Activated B cell treated with CpG ODN at 0.5 μM for 24 hours (primary cell): ENCODE measurements at places on chromosomes 5 and 9. TPM values are rescaled to one million over a fixed set of nuclear protein-coding genes. Genes with fewer than 3 reads are reported as not detected.

DNA sequence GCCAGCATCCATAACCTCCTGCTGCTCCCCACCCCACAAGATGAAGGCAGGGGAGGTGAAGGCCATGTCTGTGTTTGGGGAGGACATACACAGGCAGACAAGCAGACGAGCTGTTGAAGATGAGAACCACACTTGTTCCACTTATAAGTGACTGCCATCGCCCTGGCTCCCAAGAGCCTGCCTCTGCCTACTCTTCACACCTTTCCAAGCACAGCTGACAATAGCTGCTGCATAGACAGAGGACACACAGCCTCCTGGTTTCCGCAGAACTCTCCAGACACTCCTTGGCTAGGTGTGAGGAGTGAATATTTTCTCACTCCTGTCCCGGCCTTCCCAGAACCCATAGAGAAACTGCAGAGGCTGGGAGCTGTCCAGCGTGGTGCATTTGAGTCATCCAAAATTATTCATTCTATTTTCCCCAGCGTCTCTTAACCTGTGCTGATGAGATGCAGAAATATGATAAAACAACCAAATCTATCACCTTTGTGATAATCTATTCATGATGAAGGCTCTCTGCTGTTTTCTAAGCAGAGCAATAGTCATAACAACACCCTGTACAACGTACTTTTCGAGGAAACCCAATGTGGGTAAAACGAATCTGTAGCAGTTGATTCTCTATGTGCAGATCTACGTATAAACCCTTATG, 24.7 kb downstream of the KLF9 start:
- DNase-seq: no peak

Gene CARTPT
- total RNA-seq: not detected in 2 replicates

Gene PRRX2
- not detected in 2 replicates for total RNA-seq

DNA sequence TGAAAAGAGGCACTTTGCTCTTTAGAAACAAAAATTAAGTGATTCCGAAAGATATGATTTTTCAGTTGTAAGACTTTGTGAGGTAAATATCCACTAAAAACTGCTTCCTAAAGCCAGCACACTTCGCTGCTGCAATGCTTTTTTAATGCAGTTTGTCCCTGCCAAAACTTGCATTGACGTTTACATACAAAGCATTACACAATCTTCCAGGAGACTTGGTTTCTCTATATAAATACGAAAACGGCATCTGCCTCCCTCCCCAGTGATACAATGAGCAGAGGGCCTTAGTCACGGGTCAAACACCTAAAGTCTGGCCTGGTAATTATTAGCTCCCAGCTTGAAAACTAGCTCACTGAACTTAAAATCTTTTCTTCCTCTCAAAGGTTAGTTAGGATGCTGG, 170.7 kb downstream of the TSSK1B start:
- DNase-seq: no peak

DNA sequence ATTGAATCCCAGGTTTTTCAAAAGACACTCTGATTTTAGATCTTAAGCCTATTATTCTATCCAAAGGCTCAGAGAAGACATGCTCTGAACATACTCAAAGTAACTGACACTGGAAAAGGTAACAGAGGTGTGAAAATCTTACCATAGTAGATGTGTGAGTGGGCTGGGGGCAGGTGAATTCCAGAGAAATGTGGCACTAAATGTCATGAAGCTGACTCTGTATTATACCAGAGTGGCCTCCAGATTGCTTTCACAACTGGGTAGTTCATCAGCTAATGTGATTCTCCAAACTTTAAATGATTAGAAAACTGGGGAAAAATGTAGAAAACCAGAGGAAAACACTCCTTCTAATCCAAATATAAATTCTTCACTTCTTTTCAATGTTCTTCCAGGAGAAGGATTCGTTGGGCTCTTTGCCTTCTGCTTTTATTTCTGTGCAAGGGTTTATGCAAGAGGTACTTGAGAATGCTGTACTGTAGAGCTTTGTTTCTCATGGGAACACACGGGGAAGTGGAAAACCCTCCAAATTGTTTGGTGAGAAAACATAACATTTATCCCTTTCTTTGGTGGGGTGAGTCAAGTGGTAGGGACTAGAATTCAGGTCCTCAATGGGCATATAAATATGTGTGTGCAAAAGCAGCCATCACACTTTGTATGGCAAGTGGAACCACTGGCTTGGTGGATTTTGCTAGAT, at the start of gene SCGB3A2:
SCGB3A2 (plus strand) TSS at position 646 of the 694 bp plus-strand sequence. CDS start 93 bp downstream, outside the sequence.
- no peak for DNase-seq

Gene NEUROG1
- total RNA-seq: not detected in 2 replicates

Gene DCTN4
- total RNA-seq: 49.0 and 49.8 TPM in 2 replicates

Gene WWC1
- 1.3 and 2.0 TPM in 2 replicates for total RNA-seq

DNA sequence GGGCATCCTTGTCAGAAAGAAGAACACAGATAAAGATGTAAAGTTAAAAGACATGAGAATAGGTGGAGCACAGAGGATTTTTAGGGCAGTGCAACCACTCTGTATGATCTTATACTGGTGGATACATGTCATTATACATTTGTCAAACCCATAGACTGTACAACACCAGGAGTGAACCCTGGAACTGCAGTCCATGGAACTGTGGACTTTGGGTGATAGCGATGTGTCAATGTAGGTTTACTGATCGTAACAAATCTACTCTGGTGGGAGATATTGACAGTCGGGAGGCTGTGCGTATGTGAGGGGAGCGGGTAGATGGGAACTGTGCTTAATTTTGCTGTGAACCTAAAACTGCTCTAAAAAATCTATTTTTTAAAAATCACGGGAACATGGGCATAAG, 60.6 kb downstream of the MROH2B start:
- no peak for DNase-seq
